Type B pancreatic cell (in vitro differentiated cells): ENCODE measurements at places on chromosomes 13 and 19. TPM values are rescaled to one million over a fixed set of nuclear protein-coding genes. Genes with fewer than 3 reads are reported as not detected.

DNA sequence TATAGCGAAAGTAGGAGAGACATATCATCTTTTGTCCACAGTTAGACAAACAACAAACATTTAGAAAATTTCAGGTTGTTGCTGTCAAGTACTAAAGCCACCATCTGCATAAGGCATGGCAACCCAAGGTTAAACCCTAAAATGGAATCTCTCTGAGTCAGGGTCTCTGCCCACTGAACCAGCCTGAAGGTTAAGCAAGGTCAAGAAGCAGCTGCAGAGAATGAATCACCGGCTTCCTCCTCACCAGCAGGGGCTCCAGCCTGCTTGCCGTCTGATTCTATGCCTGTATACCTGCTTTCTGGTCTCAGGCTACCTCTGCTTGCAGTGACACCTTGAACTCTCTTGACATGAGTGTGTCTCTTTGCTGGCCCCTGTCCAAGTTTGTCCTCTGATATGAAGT lies 726.2 kb upstream of the SGCG start:
- DNase-seq = no peak

The FFAR2 gene
- total RNA-seq = 1.1 and 2.2 TPM in 2 replicates

GRCh38 chr13:30103161-30103840 lies 204.1 kb downstream of the KATNAL1 start:
- no peak for DNase-seq

The ANGPTL8 gene
- total RNA-seq = not detected in 2 replicates

DNA sequence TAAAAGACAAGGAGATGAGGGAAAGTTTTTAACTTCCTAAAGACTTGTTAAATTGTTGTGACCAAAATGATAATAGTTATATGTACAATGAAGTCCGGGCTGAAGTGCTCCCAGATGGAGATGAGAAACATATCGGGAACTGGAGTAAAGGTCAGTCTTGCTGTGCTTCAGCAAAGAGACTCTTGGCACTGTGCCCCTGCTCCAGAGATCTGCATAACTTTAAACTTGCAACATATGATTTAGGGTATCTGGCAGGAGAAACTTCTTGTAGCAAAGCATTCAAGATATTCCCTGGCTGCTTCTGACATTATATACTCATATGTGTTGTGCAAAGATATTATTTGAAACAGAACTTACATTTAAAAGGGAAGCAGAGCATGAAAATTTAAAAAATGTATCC lies 786.6 kb upstream of the SLITRK6 start:
- no peak for DNase-seq

DNA sequence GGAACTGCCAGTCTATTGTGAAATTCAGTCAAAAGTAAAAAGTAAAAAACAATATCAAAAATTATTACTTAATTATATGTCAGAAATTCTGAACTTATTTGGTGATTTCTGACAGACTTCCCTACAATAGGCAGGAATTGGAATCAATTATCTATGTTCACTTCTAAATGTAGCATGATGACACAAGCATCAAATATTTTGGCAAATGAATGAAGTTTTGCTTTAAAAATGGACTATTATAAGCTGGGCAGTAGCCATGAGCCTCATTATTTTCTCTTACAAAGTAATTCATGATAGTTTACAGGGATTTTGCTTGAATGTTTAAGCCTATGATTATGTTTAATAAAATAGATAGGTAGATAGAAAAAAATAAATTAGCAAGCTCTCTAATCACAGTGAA lies 582.6 kb downstream of the SLITRK6 start:
- no peak for DNase-seq

DNA sequence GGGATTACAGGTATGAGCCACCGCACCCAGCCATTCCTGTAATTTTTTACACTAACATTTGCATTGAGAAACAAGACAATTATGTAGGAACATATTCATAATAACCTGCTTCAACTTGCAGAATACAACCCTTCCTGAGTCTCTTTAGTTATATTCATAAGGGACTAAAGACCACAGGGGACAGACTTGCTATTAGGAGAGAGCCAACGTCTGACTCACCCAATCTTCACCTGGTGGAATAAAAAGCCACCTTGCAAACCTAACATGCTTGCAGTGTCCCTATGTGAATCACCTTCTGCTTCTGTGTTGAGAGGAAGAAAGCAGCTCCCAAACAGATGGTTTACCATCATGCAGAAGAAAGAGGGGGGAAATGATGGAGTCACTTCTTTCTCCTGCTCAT lies 456.1 kb downstream of the PCDH9 start:
- no peak for DNase-seq

DNA sequence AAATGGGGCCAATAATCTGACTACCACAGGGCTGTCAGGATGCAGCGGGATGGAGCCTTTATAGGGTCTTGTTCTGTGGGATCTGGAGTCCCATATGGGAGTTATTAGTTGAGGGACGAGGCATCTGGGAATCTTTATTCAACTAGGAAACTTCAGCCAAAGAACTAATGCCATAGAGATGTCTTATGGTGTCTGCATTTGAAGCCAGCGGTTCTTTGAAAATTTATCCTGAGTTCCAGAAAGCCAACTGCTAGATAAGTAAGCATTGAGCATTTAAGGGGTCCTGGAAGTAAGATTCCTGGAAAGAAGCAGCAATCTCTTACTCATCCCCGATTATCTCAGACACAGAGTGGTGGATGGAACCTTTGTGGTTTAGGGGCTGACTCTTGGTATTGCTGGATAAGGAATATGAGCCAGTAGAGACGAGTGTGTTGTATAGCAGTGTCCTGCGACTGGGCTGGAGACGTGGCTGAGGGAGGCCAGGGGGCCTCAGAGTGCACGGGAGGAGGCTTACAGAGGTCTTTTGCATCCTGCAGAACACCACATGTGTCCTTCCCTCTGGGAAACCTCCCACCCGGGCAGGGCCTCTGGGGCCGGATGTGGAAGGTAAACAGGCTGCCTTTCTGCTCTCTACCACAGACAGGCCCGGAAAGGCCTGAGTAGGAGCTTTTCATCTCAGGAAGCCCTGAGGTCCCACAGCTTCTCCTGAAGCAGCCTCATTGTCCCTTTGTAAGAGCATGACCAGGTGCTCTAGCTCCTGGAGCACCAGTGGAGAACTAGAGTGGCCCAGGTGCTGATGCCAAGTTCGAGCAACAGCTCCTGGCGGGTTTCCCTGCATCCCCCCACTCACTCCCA lies 28.8 kb downstream of the ACTN4 start:
- no peak for DNase-seq

The KIR2DL4 gene
- total RNA-seq = not detected in 2 replicates

- no peak for DNase-seq
These were observed 426 bp downstream of the KLC3 start for GRCh38 chr19:45340899-45341453.

The HCST gene
- total RNA-seq = 1.0 and 1.3 TPM in 2 replicates

DNA sequence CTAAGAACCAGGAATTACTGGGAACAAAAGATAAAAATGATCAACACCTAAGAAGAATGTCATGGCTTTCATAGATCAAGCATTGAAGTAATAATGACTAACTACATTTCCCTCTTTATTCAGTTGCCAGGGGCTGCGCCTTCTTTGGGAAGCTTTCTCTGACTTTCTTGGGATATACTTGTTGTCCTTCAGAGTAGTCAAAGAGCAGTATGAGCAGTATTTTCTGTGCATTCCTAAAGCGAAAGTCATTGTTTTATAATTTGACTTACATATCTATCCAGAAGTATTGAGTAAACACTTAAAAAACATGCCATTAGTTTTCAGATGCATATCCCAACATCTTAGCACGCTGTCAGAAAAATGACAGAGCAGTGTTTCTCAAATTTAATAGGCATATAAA lies 2412.4 kb downstream of the PCDH9 start:
- DNase-seq = no peak

The ZIK1 gene
- total RNA-seq = 11.5 and 17.6 TPM in 2 replicates

The YJEFN3 gene
- total RNA-seq = 12.2 and 23.2 TPM in 2 replicates

- no peak for DNase-seq
These were observed 99.9 kb downstream of the GNG7 start for GRCh38 chr19:2602391-2603181.

The C5AR1 gene
- total RNA-seq = 0.93 and 1.0 TPM in 2 replicates
